ENCODE measurements at places on chromosomes 13 and 19. TPM values are rescaled to one million over a fixed set of nuclear protein-coding genes. Genes with fewer than 3 reads are reported as not detected.

GRCh38 chr19:43468354-43469159 is 3.1 kb upstream of the LYPD3 start:
- no peaks in the 10 kb centered on the region for H3K4me1 ChIP-seq
- H3K4me3 ChIP-seq, result no peak overlapping the region
- H3K36me3 ChIP-seq, result no peaks in the 10 kb centered on the region
- H3K27ac ChIP-seq, result no peak overlapping the region

DNA sequence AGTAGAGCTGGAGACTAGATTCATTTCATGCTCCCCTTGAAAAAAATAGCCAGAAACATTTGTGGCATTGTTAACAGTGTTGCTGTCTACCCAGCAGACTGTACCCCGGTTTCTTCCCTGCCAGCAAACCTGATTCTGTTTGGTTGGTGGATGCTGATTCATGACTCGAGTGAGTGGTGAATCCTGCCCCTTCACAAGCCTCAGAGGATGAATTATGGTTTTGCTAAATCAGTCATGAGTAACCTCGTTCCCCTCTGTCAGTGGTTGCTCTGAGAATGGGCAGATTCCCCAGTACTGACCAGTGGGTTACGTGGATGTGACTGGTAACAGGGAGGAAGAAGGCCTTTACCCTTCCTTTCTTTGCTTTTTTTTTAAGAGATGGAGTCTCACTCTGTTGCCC is 10.1 kb downstream of the NLRP12 start:
- no peaks in the 10 kb centered on the region for H3K36me3 ChIP-seq
- H3K27ac ChIP-seq, result no peak overlapping the region
- H3K4me3 ChIP-seq, result no peak overlapping the region
- DNase-seq, result no peak
- no peaks in the 10 kb centered on the region for H3K27me3 ChIP-seq

DNA sequence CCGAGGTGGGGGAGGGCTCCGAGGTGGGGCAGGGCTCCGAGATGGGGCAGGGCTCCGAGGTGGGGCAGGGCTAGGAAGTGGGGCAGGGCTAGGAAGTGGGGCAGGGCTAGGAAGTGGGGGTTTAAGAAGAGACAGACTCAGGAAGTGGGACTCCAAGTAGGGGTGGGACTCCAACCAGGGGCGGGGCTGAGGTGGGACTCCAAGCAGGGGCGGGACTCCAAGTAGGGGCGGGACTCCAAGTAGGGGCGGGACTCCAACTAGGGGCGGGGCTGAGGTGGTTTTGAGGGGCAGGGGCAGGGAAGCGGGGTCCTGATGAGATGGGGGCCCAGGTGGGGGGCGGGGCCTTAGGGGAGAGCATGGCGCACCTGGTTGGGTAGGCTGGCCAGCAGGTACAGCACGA is 13.6 kb downstream of the CFD start:
- no peaks in the 10 kb centered on the region for H3K4me1 ChIP-seq
- no peak overlapping the region for H3K27ac ChIP-seq
- DNase-seq, result peak; percentile 62
- no peaks in the 10 kb centered on the region for H3K27me3 ChIP-seq
- H3K36me3 ChIP-seq, result no peaks in the 10 kb centered on the region
- H3K4me3 ChIP-seq, result no peak overlapping the region

The TINCR gene
- 1.8 TPM for total RNA-seq

GRCh38 chr19:32901504-32902161 is 32.1 kb upstream of the SLC7A9 start:
- H3K27ac ChIP-seq, result no peak overlapping the region
- no peak overlapping the region for H3K4me3 ChIP-seq

The ZNF492 gene
- total RNA-seq, result not detected

GRCh38 chr19:39254531-39255345 is 6.1 kb upstream of the IFNL4 start:
- DNase-seq, result no peak
- H3K4me3 ChIP-seq, result no peak overlapping the region
- H3K4me1 ChIP-seq, result no peaks in the 10 kb centered on the region
- H3K27ac ChIP-seq, result no peak overlapping the region
- no peaks in the 10 kb centered on the region for H3K36me3 ChIP-seq
- H3K27me3 ChIP-seq, result peaks cover 76% of the 10 kb centered on the region

- no peaks in the 10 kb centered on the region for H3K4me1 ChIP-seq
- no peak for DNase-seq
- H3K4me3 ChIP-seq, result no peak overlapping the region
- no peaks in the 10 kb centered on the region for H3K27me3 ChIP-seq
Observed at GRCh38 chr13:32752997-32753606, 166.8 kb downstream of the PDS5B start.

DNA sequence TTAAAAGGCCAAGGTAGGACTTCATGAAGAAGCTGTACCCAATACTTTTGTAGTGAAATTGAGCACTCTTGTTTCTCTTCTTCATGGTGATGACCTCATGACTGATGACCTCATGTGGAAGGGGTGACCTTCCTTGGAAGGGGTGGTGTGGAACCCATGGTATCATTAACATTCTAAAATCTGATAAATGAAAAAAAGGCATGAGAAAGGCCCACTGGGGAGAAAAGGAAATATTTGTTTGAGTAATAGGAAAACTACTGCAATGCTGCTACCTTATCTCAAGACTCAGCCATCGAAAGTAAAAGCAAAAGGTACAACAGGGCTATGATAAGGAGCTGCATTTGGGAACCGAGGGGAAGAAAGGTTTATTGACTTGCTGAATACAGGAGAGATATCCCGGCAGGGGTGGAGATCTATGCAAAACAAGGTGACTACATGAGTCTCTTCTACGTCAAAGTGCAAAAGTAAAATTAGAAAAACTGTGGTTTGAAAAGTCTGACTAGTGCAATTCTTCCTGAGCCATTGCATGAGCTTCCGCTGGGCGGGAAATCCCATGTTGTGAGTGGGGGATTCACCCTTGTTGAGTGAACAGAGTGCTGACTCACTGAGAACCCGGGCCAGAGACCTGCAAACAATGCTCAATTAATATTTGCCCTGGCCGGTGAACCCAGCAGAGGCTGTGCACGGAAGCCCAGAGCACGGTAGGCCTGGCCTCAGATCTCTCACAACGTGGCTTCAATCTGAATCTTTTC is 138.9 kb upstream of the RFC3 start:
- no peak overlapping the region for H3K4me3 ChIP-seq
- DNase-seq, result no peak
- H3K27me3 ChIP-seq, result no peaks in the 10 kb centered on the region
- no peaks in the 10 kb centered on the region for H3K4me1 ChIP-seq
- H3K36me3 ChIP-seq, result no peaks in the 10 kb centered on the region
- H3K27ac ChIP-seq, result no peak overlapping the region

DNA sequence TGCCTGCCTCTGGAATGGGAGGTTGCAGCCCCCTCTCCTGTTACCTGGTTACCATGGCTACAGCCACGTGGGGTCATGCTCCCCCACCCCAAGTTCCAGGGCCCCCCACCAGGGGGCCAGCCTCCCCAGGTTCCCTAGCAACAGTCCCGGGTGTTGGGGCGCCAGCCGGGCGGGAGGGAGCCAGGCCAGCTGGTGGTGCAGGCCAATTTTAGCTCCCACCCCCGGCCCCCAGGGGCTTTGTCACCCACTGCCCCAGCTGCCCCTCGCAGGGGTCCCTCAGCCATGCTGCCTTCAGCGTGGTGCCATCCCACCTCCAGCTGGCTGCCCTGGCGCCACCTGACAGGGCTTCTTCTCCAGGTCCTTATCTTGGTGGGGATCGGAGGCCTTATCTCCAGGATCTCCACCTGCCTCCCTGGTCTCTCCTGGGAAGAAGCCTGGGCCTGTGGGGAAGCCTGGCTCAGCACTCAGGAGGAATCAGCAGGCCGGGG is 3.0 kb downstream of the MARK4 start:
- peaks cover 12% of the 10 kb centered on the region for H3K4me1 ChIP-seq
- H3K27me3 ChIP-seq, result peaks cover 15% of the 10 kb centered on the region
- H3K27ac ChIP-seq, result no peak overlapping the region
- H3K4me3 ChIP-seq, result no peak overlapping the region

The KLK12 gene
- not detected for total RNA-seq

GRCh38 chr19:24072720-24073119 is 14.3 kb upstream of the ZNF254 start:
- H3K36me3 ChIP-seq, result peaks cover 3% of the 10 kb centered on the region
- no peak overlapping the region for H3K27ac ChIP-seq
- no peaks in the 10 kb centered on the region for H3K27me3 ChIP-seq
- DNase-seq, result no peak

DNA sequence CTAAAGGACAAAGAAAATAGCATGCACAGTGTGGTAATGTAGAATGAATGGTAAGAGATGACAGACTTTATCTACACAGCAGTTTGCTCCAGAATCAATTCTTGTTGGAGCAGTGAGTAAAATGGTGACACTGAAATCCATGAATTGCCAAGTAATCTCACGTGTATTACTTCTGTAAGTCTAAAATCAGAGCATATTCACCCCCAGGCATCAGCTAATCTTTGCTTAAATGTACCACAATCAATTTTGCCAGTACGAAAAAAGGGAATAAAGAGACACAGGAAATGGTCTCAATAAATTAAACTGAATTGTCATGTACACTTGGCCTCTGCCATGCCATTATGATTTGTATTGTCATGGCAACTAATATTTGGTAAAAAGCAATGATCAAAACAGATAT is 294.2 kb downstream of the PCDH17 start:
- no peak overlapping the region for H3K27ac ChIP-seq
- no peaks in the 10 kb centered on the region for H3K27me3 ChIP-seq
- no peak overlapping the region for H3K4me3 ChIP-seq
- no peaks in the 10 kb centered on the region for H3K36me3 ChIP-seq

DNA sequence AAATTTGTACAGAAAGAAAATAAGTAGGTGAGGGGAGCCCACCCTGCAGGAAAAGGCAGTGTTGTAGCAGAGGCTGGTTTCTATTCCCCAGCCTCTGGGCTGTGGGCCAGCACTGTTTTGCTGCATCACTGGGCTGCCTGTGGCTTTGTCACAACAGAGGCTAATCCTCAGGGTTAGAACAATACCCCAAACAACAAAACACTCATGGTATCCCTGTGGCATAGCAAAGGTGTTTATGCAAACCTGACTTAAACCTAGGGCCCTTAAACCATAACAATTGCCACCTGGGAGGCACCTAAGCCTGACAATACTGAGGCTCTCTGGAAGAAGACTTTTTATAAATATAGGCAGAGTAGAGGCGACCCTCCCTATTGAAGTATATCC is 314.7 kb downstream of the OLFM4 start:
- peak overlapping the region; percentile 68 for H3K27ac ChIP-seq
- H3K27me3 ChIP-seq, result no peaks in the 10 kb centered on the region
- peak; percentile 85 for DNase-seq
- no peaks in the 10 kb centered on the region for H3K36me3 ChIP-seq

- no peaks in the 10 kb centered on the region for H3K27me3 ChIP-seq
- no peaks in the 10 kb centered on the region for H3K4me1 ChIP-seq
- no peak for DNase-seq
- H3K36me3 ChIP-seq, result no peaks in the 10 kb centered on the region
- H3K27ac ChIP-seq, result no peak overlapping the region
- no peak overlapping the region for H3K4me3 ChIP-seq
Observed at GRCh38 chr13:59229861-59230260, 933.9 kb downstream of the DIAPH3 start.

The EFNA2 gene
- 34.7 TPM for total RNA-seq

The CRLF1 gene
- not detected for total RNA-seq

GRCh38 chr19:46787331-46788261 is 798 bp downstream of the SLC1A5 start:
- no peak overlapping the region for H3K27ac ChIP-seq
- peak; percentile 74 for DNase-seq
- H3K36me3 ChIP-seq, result no peaks in the 10 kb centered on the region

DNA sequence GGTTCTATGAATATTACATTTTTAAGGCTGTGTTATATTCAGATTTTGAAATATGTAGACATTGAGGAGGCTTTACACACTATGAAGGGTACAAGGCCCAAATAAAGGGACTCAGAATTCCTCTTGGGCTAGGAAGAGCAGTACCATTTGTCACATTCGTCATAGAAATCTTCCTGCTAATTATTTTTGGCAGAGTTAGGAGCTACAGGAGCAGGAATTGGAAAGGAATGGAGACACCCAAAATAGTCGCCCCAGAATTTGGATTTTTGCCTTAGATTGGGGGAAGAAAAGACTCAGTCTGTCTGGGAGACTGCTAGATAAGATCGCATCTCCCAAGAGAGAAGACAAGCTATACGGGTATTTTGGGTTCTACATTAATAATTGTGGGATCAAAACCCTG is 176.4 kb upstream of the DACH1 start:
- no peaks in the 10 kb centered on the region for H3K27me3 ChIP-seq
- no peaks in the 10 kb centered on the region for H3K36me3 ChIP-seq
- DNase-seq, result no peak
- H3K27ac ChIP-seq, result no peak overlapping the region
- no peaks in the 10 kb centered on the region for H3K4me1 ChIP-seq
- no peak overlapping the region for H3K4me3 ChIP-seq

- no peak overlapping the region for H3K4me3 ChIP-seq
- no peaks in the 10 kb centered on the region for H3K36me3 ChIP-seq
- peaks cover 100% of the 10 kb centered on the region for H3K27me3 ChIP-seq
- no peak overlapping the region for H3K27ac ChIP-seq
- no peaks in the 10 kb centered on the region for H3K4me1 ChIP-seq
- peak; percentile 36 for DNase-seq
Observed at GRCh38 chr19:12985049-12985776, 10.1 kb upstream of the NFIX start.

DNA sequence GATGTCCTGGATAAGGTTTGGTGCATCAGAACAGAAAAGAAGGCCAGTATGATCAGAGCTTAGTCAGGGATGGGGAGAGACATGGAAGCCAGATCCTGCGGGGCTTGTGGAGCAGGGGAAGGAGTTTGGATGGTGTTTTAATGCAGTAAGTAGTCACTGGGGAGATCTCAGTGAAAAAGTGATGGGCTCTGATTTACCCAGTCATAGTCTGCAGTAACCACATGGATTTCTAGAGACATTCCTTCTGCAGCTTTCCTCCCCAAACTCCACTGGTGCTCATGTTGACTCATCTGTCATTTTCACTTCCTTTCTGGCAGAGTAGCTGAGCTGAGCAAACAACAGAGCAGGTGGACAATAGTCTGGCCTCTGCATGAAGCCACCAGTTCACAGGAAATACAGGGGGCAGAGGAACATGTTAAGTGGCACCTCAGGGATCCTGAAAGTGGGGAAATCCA is 144.1 kb downstream of the DPF1 start:
- no peak overlapping the region for H3K27ac ChIP-seq
- no peak overlapping the region for H3K4me3 ChIP-seq
- no peaks in the 10 kb centered on the region for H3K4me1 ChIP-seq
- DNase-seq, result no peak
- H3K36me3 ChIP-seq, result no peaks in the 10 kb centered on the region

The CD37 gene
- not detected for total RNA-seq

Data from neural progenitor cell (in vitro differentiated cells).